Endothelial cell (in vitro differentiated cells): ENCODE measurements at places on chromosomes 5 and 9.

GRCh38 chr9:7298123-7298522, 501.5 kb downstream of the DMAC1 start:
- no peak overlapping the region for H3K4me3 ChIP-seq
- no peak overlapping the region for H3K27ac ChIP-seq
- no peak for DNase-seq
- H3K4me1 ChIP-seq = peaks cover 8% of the 10 kb centered on the region
- no peaks in the 10 kb centered on the region for H3K36me3 ChIP-seq

DNA sequence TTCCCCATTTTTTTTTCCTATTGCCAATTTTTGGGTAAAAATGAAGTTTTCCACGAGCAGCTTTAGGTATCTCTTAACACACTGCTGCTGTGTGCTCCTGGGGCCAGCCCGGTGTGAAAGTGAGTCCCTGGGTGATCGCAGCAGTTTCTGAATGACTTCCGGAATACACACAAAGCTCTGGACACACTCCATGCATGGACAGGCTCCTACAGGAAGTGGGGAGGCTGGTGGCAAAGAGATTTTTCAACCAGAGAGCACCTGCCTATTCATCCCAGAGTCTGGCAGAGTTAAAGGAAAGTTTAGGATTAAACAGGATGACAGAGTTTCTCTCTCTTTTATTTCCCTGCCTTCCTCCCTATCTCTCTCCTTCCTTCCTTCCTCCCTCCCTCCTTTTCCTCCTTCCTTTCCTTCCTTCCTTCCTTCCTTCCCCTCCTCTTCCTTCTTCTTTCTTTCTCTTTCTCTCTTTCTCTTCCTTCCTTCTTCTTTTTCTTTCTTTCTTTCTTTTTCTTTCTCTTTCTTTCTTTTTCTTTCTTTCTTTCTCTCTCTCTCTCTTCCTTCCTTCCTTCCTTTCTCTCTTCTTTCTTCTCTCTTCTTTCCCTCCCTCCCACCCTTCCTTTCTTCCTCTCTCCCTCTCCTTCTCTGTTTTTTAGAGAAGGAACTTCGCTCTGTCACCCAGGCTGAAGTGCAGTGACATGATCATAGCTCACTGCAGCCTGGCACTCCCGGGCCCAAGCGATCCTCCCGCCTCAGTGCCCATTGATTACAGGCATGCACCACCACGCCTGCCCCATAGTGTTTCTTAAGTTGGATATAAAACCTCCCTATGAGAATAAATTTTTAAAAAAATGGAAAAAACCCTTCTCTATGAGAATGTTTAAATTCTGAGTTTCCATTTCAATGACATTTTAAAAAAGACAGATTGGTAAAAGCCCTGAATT, 38.7 kb upstream of the UBTD2 start:
- H3K36me3 ChIP-seq = no peaks in the 10 kb centered on the region
- no peaks in the 10 kb centered on the region for H3K27me3 ChIP-seq
- no peak overlapping the region for H3K4me3 ChIP-seq
- no peaks in the 10 kb centered on the region for H3K4me1 ChIP-seq
- no peak overlapping the region for H3K27ac ChIP-seq

DNA sequence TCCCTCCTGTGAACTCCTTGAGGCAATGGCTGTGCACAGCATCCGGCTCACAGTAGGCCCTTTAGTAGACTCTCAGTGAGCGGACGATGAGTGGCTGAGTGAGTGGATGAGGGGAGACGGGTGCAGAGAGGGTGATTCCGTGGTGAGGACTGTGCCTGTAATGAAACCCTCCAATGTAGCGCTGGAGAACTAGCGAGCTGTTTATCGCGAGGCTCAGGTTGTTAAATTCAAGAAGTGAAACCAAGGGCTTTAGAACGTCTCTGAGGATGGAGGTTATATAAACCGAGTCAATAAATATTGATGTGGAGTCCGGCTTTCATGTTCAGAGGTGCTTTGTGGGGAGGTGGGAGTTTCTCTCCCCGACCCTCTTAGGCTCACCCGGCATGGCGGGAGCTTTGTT, 53.2 kb downstream of the NSG2 start:
- no peaks in the 10 kb centered on the region for H3K4me1 ChIP-seq
- no peak overlapping the region for H3K27ac ChIP-seq
- H3K36me3 ChIP-seq = no peaks in the 10 kb centered on the region
- H3K4me3 ChIP-seq = no peak overlapping the region

DNA sequence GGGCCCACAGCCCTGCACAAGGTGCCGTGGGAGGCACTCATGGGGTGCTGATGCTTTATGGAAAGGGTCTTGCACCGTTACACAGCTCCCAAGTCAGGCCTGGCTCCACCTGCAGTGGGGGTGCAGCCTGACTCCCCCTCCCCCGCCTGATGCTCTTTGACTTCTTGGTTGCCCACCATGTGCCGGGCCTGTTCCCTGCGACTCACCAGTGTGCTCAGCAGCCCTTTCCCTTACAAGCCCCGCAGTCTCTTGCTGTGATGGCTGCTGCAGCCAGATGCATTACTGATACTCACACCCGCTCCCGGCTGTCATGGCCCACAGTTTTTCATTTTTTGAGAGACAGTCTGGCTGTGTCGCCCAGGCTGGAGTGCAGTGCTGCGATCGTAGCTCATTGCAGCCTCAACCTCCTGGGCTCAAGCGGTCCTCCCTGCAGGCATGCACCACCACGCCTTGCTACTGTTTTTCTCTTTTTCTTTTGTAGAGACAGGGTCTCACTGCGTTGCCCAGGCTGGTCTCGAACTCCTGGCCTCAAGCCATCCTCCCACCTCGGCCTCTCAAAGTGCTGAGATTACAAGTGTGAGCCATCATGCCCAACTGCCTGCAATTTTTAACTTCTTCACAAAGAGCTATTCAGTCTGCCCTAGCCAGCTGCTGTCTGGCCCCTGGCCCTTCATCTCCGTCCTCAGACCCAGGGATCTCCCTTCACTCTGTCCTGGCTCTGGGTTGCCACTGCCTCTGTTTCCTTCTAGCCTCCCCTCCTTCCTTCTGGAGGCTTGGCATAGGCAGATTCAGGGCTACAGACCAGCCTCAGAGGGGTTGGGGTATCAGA, 109.5 kb downstream of the RXRA start:
- H3K27ac ChIP-seq = peak overlapping the region; percentile 18
- no peak for DNase-seq
- H3K27me3 ChIP-seq = peaks cover 16% of the 10 kb centered on the region
- H3K4me1 ChIP-seq = no peaks in the 10 kb centered on the region
- H3K4me3 ChIP-seq = peak overlapping the region; percentile 74

- no peak for DNase-seq
- no peak overlapping the region for H3K4me3 ChIP-seq
- no peak overlapping the region for H3K27ac ChIP-seq
- H3K4me1 ChIP-seq = peaks cover under 1% of the 10 kb centered on the region
- H3K36me3 ChIP-seq = no peaks in the 10 kb centered on the region
Measured at GRCh38 chr5:166649676-166650075, 1641.8 kb upstream of the WWC1 start.

DNA sequence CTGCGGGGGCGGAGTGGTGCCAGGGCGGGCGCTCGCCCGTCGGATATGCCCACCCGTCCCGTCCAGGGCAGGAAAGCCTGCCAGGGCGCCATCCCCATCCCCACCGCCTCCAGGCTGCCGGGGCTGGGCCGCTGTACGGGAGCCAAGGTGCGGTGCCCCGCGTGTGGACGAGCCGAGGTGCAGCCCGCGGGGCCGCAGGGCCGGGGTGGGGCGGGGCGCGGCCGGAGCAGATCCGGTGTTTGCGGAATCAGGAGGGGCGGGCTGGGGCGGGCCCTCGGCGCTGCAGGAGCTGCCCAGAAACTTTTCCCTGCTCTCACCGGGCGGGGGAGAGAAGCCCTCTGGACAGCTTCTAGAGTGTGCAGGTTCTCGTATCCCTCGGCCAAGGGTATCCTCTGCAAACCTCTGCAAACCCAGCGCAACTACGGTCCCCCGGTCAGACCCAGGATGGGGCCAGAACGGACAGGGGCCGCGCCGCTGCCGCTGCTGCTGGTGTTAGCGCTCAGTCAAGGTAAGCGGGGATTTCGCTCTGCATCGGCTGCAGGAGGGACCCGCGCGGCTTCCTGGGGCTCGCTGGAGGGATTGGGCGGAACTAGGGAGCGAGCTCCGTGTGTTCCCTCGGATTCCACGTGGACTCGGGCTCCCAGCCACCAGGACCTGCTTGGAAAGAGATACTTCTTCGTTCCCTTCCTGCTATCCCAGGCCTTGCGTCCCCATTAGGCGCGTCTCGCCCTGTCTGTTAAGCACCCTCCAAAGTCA, at the start of gene ITGA2:
TSS of gene ITGA2 (plus strand) at position 328 of the 756 bp plus-strand sequence. CDS start at position 445, 117 bp downstream.
- H3K27ac ChIP-seq = peak within 1 kb of the TSS; percentile 58
- peak within 1 kb of the TSS; percentile 85 for H3K4me3 ChIP-seq
- peaks cover 47% of the 10 kb centered on the region for H3K4me1 ChIP-seq
- DNase-seq = peak; percentile 48
- H3K27me3 ChIP-seq = no peaks in the 10 kb centered on the region

- DNase-seq = no peak
- no peak overlapping the region for H3K4me3 ChIP-seq
- no peaks in the 10 kb centered on the region for H3K36me3 ChIP-seq
- H3K4me1 ChIP-seq = no peaks in the 10 kb centered on the region
- no peak overlapping the region for H3K27ac ChIP-seq
Measured at GRCh38 chr5:153373130-153373498, 117.4 kb upstream of the GRIA1 start.
